ENCODE measurements at places on chromosomes 3 and 15. TPM values are rescaled to one million over a fixed set of nuclear protein-coding genes. Genes with fewer than 3 reads are reported as not detected.

CACNA2D3 gene
- total RNA-seq: 0.59 TPM

IL1RAP gene
- total RNA-seq: 18.2 TPM

SLCO2A1 gene
- not detected for total RNA-seq

PARP16 gene
- 1.7 TPM for total RNA-seq

SLC9C1 gene
- 0.70 TPM for total RNA-seq

MAGI1 gene
- total RNA-seq: 35.1 TPM

KCNH8 gene
- not detected for total RNA-seq

VEPH1 gene
- total RNA-seq: 31.8 TPM

GOLGA8G gene
- not detected for total RNA-seq

MME gene
- 3.5 TPM for total RNA-seq

CCNB2 gene
- 10.1 TPM for total RNA-seq

SUSD5 gene
- total RNA-seq: 5.0 TPM

KCNAB1 gene
- 0.59 TPM for total RNA-seq

NR1I2 gene
- not detected for total RNA-seq

ACTC1 gene
- 0.08 TPM for total RNA-seq

ZNF662 gene
- total RNA-seq: 0.60 TPM

CRTC3 gene
- 7.1 TPM for total RNA-seq

Data from smooth muscle cell of the coronary artery (primary cell).